ENCODE measurements at places on chromosomes 5 and 9. TPM values are rescaled to one million over a fixed set of nuclear protein-coding genes. Genes with fewer than 3 reads are reported as not detected.

DNA sequence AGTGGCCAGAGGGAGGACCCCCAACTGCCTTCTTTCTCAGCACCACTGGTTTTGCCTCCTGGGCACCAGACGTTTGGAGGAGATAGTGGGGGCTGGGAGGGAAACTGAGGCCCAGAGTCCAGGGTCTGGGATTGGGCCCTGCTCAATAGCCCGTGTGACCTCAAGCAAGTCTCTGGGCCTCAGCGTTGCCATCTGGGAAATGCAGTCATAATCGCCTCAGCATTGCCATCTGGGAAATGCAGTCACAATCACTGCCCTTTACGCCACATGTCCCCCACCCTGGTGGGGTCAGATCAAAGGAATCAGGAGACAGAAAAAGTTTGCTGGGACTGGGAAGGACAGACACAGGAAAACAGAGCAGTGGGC is 1.6 kb downstream of the SH2D3C start:
- DNase-seq, result no peak
- H3K36me3 ChIP-seq, result no peaks in the 10 kb centered on the region
- H3K27me3 ChIP-seq, result no peaks in the 10 kb centered on the region
- peak overlapping the region; percentile 43 for H3K4me3 ChIP-seq
- H3K4me1 ChIP-seq, result peaks cover 15% of the 10 kb centered on the region

GRCh38 chr5:135249658-135250057 is 149.4 kb downstream of the MACROH2A1 start:
- H3K4me1 ChIP-seq, result peaks cover 11% of the 10 kb centered on the region
- no peaks in the 10 kb centered on the region for H3K36me3 ChIP-seq
- no peak for DNase-seq
- no peak overlapping the region for H3K4me3 ChIP-seq
- no peaks in the 10 kb centered on the region for H3K27me3 ChIP-seq

DNA sequence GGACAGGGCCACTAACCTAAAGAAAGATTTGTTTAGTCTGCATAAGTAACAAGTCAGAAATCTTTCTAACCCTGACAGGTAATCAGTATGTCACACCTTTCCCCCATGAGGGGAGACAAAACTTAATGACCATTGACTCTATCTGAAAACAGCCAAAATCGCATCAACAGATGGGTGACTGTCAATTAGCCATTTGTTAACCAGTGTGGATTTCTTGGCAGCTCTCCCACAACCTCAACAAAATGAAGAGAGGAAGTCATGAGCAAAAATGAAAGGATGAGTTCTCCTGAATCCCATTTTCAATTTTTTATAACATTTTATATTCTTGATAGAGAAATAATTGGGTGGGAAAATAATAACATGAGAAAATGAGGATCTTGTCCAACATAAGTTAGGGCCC is 84.6 kb upstream of the SNX2 start:
- H3K27me3 ChIP-seq, result no peaks in the 10 kb centered on the region
- no peak overlapping the region for H3K4me3 ChIP-seq
- H3K27ac ChIP-seq, result no peak overlapping the region
- no peak for DNase-seq
- no peaks in the 10 kb centered on the region for H3K36me3 ChIP-seq

DNA sequence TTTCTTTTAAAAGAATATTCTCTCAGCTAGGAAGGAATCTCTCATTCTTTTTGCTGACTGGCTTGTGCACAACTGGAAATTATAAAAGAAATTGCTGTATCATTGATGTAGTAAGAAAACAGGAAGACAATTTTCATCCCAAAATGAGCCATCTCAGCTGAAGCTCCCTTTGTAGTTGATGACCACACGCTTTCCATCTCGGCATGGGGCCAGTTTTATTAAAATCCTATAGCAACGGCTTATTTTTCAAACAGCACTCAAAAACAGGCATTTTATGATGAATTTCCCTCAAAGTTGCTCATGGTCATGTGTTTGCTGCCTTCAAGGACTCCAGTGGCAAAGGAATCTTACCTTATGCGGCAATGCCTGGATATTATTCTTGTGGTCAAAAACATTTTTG is 62.4 kb upstream of the GLIS3 start:
- H3K4me1 ChIP-seq, result no peaks in the 10 kb centered on the region
- no peaks in the 10 kb centered on the region for H3K36me3 ChIP-seq
- H3K27me3 ChIP-seq, result no peaks in the 10 kb centered on the region
- no peak overlapping the region for H3K27ac ChIP-seq
- no peak overlapping the region for H3K4me3 ChIP-seq

DNA sequence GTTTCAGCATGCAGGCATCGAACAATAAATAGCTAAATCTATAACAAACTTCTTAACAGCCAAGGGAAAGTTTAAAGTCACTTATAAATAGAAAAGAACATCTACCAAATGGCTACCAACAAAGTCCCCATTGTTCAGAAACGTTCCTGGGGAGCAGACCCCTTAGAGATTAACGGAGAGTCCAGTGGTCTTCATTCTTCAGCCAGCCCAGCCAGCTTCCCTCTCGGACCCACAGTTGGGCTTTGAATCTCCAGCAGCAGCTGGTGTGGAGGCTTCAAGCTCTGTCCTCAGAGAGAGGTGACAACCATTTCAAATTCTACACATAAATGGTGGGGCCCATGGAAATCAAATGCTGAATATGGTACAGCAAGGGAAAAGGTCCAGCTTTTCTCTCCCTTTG is 11.2 kb downstream of the ENC1 start:
- no peak for DNase-seq
- H3K4me3 ChIP-seq, result no peak overlapping the region
- H3K36me3 ChIP-seq, result peaks cover 14% of the 10 kb centered on the region
- H3K27ac ChIP-seq, result no peak overlapping the region
- H3K27me3 ChIP-seq, result no peaks in the 10 kb centered on the region

DNA sequence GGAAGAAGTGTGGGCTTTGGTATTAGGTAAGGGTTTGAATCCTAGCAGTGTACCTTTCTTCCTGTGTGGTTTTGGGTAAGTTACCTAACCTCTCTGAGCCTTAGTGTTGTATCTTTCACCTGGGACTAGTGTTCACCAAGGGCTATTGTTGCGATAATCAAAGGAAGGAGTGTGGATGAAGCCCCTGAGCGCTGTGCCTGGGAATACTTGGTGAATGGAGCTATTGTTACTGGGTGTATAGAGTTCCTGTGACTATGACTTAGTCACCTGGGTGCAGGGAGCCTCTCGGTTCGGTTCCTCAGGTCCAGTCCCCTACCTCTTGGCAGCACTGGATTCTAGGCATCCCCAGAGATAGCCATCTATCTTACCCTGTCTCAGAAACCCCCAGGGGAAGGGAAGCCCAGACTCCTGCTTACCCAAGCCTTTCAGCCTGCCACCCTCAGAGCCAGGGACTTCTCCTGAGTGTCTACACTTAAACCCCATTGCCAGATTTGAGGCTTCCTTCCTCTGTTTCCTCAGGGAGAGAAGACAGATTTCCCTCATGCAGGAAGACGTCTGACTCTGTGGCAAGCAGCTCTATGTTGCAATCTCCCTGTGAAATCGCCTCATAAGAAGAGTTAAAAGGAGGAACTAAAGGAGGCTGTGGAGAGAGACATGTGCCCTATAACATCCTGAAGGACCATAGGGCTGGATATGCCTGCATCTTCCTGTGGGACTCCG is 181.0 kb upstream of the PITX1 start:
- DNase-seq, result peak; percentile 36
- no peaks in the 10 kb centered on the region for H3K4me1 ChIP-seq
- no peak overlapping the region for H3K27ac ChIP-seq
- H3K36me3 ChIP-seq, result no peaks in the 10 kb centered on the region
- no peaks in the 10 kb centered on the region for H3K27me3 ChIP-seq

DNA sequence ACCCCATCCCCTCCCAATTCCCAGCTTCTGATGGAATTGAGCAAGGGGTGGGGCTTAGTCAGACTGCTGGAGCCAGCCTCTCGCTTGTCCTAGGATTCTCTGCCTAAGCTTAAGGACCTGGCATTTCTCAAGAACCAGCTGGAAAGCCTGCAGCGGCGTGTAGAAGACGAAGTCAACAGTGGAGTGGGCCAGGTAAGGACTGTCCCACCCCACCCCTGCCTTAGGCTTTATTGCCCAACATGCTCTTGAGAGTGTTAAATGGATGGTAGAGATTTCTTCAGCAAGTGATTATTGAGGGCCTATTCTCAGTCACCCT is 1.1 kb downstream of the SLC35A4 start:
- H3K36me3 ChIP-seq, result peaks cover 25% of the 10 kb centered on the region
- H3K4me3 ChIP-seq, result peak overlapping the region; percentile 72
- peaks cover 41% of the 10 kb centered on the region for H3K4me1 ChIP-seq
- H3K27ac ChIP-seq, result peak overlapping the region; percentile 96
- no peaks in the 10 kb centered on the region for H3K27me3 ChIP-seq
- peak; percentile 67 for DNase-seq

PAEP gene
- total RNA-seq, result not detected

PCDHB11 gene
- total RNA-seq, result 2.0 TPM

CCL27 gene
- not detected for total RNA-seq

ARSI gene
- 4.0 TPM for total RNA-seq
